ENCODE measurements at places on chromosomes 7 and 10. TPM values are rescaled to one million over a fixed set of nuclear protein-coding genes. Genes with fewer than 3 reads are reported as not detected.

The SLC39A12 gene
- not detected for total RNA-seq

The NOS3 gene
- total RNA-seq, result 22.5 TPM

The RARRES2 gene
- total RNA-seq, result 68.7 TPM

The POU6F2 gene
- total RNA-seq, result 0.29 TPM

The STK31 gene
- 0.64 TPM for total RNA-seq

The HABP2 gene
- 0.53 TPM for total RNA-seq

The GRID2IP gene
- total RNA-seq, result 1.5 TPM

The SLC16A9 gene
- 15.4 TPM for total RNA-seq

The TWIST1 gene
- total RNA-seq, result 11.3 TPM

The SPDYE11 gene
- not detected for total RNA-seq

The H2AZ2 gene
- total RNA-seq, result 228 TPM

The ELN gene
- 108 TPM for total RNA-seq

The COL17A1 gene
- 1.2 TPM for total RNA-seq

The DOCK4 gene
- total RNA-seq, result 46.9 TPM

The ANKRD30A gene
- not detected for total RNA-seq

The TRPV5 gene
- 1.1 TPM for total RNA-seq

The RBM20 gene
- total RNA-seq, result 5.4 TPM

The AGAP9 gene
- 7.9 TPM for total RNA-seq

The MRC1 gene
- total RNA-seq, result 16.8 TPM

The SCART1 gene
- total RNA-seq, result 4.5 TPM

All from metanephros (tissue), 2 donors.